ENCODE measurements at places on chromosomes 2 and 18. TPM values are rescaled to one million over a fixed set of nuclear protein-coding genes. Genes with fewer than 3 reads are reported as not detected.

GRCh38 chr2:127169066-127169660 lies 50.9 kb downstream of the CYP27C1 start:
- H3K4me1 ChIP-seq = peaks cover 12% of the 10 kb centered on the region
- no peak for DNase-seq
- no peak overlapping the region for H3K4me3 ChIP-seq
- H3K36me3 ChIP-seq = no peaks in the 10 kb centered on the region

GRCh38 chr2:146814971-146815370 lies 1029.9 kb upstream of the ACVR2A start:
- H3K27ac ChIP-seq = no peak overlapping the region
- H3K4me1 ChIP-seq = no peaks in the 10 kb centered on the region
- no peak for DNase-seq

The GALNT13 gene
- 55.6 TPM for total RNA-seq

DNA sequence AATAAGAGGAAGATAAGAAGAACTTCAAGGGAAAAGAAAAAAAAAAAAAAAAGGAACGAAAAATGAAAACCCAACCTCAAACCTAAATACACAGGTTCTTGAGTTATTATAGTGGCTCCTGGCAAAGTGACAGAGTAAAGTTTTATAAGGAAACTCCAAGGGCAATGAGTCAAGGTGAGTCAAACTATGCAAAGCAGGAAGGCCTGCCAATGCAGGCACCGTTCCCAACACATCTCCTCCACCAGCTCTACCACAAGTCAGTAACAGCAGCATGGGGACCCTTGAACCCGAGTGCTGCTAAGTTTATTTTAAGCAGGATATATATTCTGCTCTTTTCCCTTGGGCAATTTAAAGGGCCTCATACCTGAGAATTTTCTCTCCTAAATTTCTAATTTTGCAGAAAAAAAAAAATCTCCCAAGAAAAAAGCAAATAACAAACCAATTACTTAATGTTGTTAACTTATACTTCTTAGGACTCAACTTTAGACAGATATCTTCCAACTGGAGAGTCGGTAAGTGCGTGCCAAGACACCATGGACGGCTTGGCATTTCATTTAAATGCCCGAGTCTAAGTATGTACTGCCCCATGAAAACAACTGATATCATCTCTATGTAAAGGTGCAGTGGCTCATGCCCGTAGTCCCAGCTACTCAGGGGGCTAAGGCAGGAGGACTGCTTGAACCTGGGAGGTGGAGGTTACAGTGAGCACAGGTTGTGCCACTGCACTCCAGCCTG lies 75.7 kb upstream of the TFCP2L1 start:
- H3K4me3 ChIP-seq = no peak overlapping the region
- no peak for DNase-seq
- peaks cover 14% of the 10 kb centered on the region for H3K4me1 ChIP-seq
- peaks cover 43% of the 10 kb centered on the region for H3K36me3 ChIP-seq
- no peaks in the 10 kb centered on the region for H3K27me3 ChIP-seq

- no peaks in the 10 kb centered on the region for H3K36me3 ChIP-seq
- no peaks in the 10 kb centered on the region for H3K27me3 ChIP-seq
- no peaks in the 10 kb centered on the region for H3K4me1 ChIP-seq
- no peak for DNase-seq
- H3K4me3 ChIP-seq = no peak overlapping the region
Observed at GRCh38 chr2:234405462-234405861, 91.4 kb downstream of the ARL4C start.

The SNRPD1 gene
- 16.1 TPM for total RNA-seq

- H3K36me3 ChIP-seq = no peaks in the 10 kb centered on the region
- H3K27me3 ChIP-seq = no peaks in the 10 kb centered on the region
- DNase-seq = no peak
- H3K27ac ChIP-seq = no peak overlapping the region
Observed at GRCh38 chr2:71945603-71945959, 202.1 kb downstream of the CYP26B1 start.

The MEP1B gene
- 0.11 TPM for total RNA-seq

The NEB gene
- 2.4 TPM for total RNA-seq

The NAT8 gene
- not detected for total RNA-seq

The LCT gene
- total RNA-seq = 0.06 TPM

DNA sequence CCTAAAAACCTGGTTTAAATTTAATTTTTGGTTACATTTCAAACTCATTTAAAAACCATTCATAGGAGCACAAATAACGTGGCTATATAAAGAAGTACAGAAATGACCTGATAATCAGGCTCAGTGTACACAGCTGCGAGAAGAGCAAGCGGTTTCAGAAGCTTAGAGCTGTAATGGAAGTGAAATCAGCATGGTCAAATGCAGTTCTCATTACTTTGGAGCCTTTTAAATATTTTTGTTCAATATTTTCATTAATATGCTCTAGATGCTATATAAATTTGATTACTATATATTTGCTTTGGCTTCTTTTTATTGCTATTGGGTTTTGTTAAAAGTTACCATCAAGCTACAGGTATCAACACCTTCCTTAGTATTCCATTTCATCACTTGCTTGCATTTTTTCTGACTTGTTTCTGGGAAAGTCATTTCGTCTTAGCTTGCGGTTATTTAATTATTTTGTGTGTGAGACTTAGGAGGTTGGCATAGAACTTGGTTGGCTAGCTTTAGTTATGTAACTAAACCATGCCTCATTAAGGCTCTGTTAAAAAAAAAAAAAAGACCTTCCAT lies 58.7 kb downstream of the AFTPH start:
- no peaks in the 10 kb centered on the region for H3K36me3 ChIP-seq
- H3K27me3 ChIP-seq = no peaks in the 10 kb centered on the region
- H3K4me3 ChIP-seq = no peak overlapping the region
- no peak for DNase-seq

GRCh38 chr2:60119778-60120177 lies 433.7 kb downstream of the BCL11A start:
- no peak for DNase-seq
- H3K36me3 ChIP-seq = no peaks in the 10 kb centered on the region
- H3K4me3 ChIP-seq = no peak overlapping the region
- no peaks in the 10 kb centered on the region for H3K27me3 ChIP-seq
- no peak overlapping the region for H3K27ac ChIP-seq
- no peaks in the 10 kb centered on the region for H3K4me1 ChIP-seq

- no peak for DNase-seq
- no peaks in the 10 kb centered on the region for H3K4me1 ChIP-seq
- no peak overlapping the region for H3K4me3 ChIP-seq
- no peaks in the 10 kb centered on the region for H3K27me3 ChIP-seq
- no peaks in the 10 kb centered on the region for H3K36me3 ChIP-seq
- H3K27ac ChIP-seq = no peak overlapping the region
Observed at GRCh38 chr2:22020091-22020742, 896.4 kb downstream of the TDRD15 start.

DNA sequence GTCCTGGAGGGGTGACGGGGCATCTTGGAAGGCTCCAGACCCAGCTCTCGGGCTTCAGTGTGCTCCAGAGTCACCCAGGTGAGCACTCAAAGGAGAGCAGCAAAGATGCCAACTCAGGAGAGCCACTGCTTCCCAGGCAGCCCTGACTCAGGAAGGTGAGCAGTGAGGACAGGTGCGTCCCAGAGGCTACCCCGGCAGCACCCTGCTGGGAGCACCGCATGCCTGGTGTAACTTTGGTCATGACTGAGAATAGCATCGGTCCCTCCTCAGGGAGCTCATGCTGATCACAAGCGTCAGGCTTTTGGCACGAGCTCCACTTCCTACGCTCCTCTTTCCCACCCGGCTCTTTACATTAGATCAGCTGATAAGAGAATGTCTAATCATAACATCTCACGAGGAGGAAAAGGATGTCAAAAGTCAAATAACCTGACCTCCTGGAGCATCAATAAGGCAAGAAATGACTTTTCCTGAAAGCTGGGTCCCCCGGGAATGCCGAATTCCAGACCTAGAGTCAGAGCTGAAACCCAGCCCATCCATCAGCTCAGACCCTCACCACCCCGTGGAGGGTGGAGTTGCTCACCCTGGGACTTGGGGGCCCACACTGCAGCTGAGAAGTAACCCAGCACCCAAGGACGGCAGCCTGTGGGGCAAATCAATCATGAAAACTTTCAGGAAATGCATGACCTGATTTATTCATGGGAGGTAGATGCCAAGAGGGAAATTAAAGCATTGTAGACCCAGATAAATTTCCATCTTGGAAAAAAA lies 248.8 kb downstream of the ACKR3 start:
- no peak overlapping the region for H3K27ac ChIP-seq
- H3K27me3 ChIP-seq = no peaks in the 10 kb centered on the region

GRCh38 chr2:124327303-124327702 lies 302.2 kb downstream of the CNTNAP5 start:
- DNase-seq = no peak
- no peak overlapping the region for H3K27ac ChIP-seq
- no peak overlapping the region for H3K4me3 ChIP-seq
- H3K4me1 ChIP-seq = no peaks in the 10 kb centered on the region

GRCh38 chr2:182907081-182907830 lies 40.8 kb upstream of the FRZB start:
- no peak for DNase-seq
- H3K27ac ChIP-seq = no peak overlapping the region
- H3K27me3 ChIP-seq = no peaks in the 10 kb centered on the region
- no peaks in the 10 kb centered on the region for H3K4me1 ChIP-seq

The SERPINB3 gene
- total RNA-seq = not detected

- peaks cover 60% of the 10 kb centered on the region for H3K36me3 ChIP-seq
- H3K4me1 ChIP-seq = no peaks in the 10 kb centered on the region
- H3K4me3 ChIP-seq = no peak overlapping the region
- H3K27me3 ChIP-seq = no peaks in the 10 kb centered on the region
- H3K27ac ChIP-seq = no peak overlapping the region
Observed at GRCh38 chr2:73952499-73953446, 26.1 kb downstream of the DGUOK start.

Measured in spinal cord (tissue), 10 donors.